ENCODE measurements at places on chromosomes 1 and 21. TPM values are rescaled to one million over a fixed set of nuclear protein-coding genes. Genes with fewer than 3 reads are reported as not detected.

KLF17 gene
- total RNA-seq, result not detected

TBCE gene
- total RNA-seq, result 19.7 TPM

ERRFI1 gene
- 550 TPM for total RNA-seq

LRRIQ3 gene
- 0.33 TPM for total RNA-seq

NBPF19 gene
- 41.0 TPM for total RNA-seq

GPR61 gene
- not detected for total RNA-seq

MAGOH gene
- 37.5 TPM for total RNA-seq

HEYL gene
- 5.2 TPM for total RNA-seq

- DNase-seq, result no peak
Observed at GRCh38 chr1:58836408-58836807, 52.6 kb upstream of the JUN start.

DNA sequence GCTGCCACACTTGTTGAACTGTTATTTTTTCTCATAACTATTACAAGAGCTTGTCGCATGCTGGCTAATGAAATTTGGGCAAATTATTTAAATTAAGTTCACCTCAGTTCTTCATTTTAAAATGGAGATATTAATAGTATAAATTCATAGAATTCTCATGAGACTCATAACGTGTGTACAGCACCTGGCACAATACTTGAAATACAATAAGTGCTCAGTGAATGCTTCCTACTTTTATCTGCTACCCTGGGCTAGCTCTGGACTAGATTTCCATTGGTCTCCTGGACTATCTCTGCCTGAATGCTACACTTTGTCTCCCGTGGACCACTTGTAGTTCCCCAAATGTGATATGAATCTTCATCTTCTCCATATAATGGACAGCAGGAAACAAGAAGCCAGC lies 919 bp downstream of the SLAMF6 start:
- DNase-seq, result no peak

DNA sequence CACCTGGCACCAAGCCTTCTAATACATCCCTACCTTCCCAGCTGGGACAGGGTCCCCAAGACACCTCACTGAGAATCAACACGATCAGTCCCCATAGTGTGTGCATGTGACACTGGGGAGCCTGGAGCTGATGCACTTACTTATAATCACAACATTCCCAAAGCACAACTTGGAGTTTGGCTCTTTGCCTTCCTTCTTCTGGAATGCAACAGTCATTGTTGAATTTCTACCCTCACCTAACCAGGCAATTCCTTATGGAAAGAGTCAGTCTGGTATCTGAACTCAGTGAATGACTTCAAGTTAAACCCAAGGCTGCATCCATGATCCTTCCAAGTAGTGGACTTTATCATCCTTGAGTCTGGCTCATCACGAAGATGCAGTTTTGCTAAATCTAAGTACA lies 86.1 kb downstream of the DSCAM start:
- no peak for DNase-seq

- no peak for DNase-seq
Observed at GRCh38 chr1:44663417-44663816, 10.9 kb downstream of the TMEM53 start.

- DNase-seq, result no peak
Observed at GRCh38 chr21:46027851-46028493, 46.4 kb downstream of the COL6A1 start.

DNA sequence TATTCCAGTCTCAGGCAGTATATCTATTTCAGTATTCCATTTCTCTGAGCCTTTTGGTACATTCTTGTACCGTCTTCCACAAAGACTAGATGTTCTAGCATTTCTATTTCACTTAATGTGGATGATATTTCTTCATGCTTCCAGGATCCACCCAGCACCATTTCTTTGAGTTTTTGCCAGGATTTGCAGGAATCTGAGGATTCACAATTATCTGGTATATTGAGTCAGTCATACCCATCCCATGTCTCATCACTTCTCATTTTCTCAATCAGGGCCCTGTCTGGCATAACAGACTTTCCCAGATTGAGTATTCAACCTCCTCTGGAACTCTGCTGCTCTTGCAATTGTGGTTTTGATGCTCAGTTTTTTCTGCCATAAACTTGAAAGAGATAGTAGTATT lies 20.9 kb upstream of the COL11A1 start:
- DNase-seq, result no peak

DNA sequence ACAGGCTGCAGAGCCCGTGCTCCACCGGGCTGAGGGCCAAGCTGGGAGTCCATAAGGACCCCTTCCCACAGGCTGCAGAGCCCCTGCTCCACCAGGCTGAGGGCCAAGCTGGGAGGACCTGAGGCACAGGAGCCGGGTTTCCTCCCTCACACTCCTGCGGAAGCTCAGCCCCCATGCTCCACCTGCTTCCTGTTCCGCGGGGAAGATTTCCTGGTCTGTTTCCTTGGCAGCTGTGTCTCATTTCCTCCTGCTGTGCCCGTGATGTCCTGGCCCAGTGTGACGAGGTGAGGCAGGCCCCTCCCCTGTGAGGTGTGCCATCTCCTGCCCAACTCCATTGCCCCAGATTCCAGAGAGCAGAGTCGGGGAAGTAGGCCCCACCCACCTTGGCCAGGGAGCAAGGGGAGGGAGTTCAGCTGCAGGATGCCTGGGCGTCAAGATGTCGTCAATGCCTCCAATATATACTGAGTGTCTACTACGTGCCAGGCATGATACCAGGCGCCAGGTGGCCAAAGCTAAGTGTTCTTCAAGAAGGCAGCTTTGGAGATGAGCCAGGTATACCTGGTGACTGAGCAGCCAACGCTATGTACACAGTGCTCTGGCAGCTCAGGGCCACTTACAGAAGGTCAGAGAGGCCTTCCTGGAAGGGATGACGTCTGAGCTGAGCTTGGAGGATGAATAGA lies 58.8 kb downstream of the NAV1 start:
- DNase-seq, result peak; percentile 79

- DNase-seq, result no peak
Observed at GRCh38 chr21:39319251-39319756, 5.9 kb upstream of the BRWD1 start.

DNA sequence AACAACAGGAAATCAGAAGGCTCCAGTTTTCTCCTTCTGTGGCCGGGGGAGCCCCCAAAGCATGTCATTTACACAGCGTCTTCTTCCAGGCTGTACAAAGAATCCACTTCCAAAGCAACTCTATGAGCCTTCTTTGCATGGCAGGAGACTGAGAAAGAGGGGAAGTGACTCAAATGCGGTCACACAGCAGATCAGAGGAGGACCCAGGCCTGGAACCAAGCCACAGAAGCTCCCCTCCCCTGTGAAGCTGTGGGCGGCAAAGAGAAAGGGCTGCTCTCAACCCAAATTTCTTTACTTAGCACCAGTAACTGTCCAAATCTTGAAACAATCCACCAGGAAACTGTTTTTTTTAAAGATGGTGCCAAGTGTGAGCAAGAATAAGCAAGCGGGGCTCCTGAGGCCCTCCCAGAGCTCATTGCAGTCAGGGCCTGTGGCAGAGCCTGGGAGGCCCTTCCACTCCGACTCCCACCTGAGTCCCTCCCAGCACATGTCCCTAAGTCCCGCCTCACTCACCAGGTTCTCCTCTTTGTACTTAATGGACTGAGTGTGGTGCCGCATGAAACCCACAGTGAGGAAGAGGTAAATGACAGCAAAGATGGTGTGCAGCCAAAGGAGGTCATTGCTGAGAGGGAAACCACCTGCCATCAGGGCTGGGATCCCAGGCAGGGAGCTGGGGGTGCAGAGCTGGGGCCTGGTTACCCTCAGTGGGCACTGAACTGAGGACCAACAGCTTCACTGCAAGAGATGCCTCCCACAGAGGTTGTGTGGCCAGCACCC lies 15.9 kb downstream of the TMEM63A start:
- no peak for DNase-seq

GRCh38 chr1:3590951-3591865 lies 20.1 kb downstream of the MEGF6 start:
- DNase-seq, result no peak

GRCh38 chr1:237817277-237817676 lies 73.4 kb downstream of the ZP4 start:
- DNase-seq, result no peak

DNA sequence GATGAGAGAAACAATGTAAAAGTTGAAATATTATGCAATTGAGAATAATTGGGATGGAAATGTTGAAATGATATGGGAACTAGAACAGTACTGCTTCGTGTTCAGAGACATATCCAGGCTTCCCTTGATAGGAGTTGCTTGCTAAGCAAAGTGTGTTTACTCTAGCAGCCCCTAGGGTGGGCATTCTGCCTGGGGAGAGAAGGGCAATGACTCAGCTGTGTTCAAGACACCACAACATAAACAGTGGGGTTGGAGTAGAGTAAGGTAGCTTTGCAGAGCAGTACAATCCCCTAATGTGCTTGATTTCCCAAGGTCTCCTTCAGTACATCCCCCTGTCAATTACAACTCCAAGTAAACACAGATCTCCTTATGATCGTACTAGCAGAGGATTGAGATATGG lies 4.8 kb upstream of the PCNX2 start:
- DNase-seq, result no peak

DNA sequence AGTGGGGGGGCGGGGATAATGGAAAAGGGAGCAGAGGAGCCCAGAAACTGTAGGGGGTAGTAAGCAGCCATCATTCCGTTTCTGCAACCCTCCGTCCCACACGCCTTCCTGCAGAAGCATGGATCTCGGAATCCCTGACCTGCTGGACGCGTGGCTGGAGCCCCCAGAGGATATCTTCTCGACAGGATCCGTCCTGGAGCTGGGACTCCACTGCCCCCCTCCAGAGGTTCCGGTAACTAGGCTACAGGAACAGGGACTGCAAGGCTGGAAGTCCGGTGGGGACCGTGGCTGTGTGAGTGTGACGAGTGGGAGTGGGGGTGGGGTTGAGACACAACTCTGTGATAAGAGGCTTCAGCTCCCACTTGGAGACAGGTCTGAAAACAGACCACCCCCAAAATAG lies 706 bp downstream of the CREB3L4 start:
- no peak for DNase-seq

- no peak for DNase-seq
Observed at GRCh38 chr1:1365875-1366698, 7.7 kb upstream of the MXRA8 start.

GRCh38 chr1:168531615-168532345 lies 12.0 kb downstream of the XCL2 start:
- no peak for DNase-seq

GRCh38 chr1:20153000-20153418 lies 13.9 kb downstream of the PLA2G2F start:
- peak; percentile 44 for DNase-seq

DNA sequence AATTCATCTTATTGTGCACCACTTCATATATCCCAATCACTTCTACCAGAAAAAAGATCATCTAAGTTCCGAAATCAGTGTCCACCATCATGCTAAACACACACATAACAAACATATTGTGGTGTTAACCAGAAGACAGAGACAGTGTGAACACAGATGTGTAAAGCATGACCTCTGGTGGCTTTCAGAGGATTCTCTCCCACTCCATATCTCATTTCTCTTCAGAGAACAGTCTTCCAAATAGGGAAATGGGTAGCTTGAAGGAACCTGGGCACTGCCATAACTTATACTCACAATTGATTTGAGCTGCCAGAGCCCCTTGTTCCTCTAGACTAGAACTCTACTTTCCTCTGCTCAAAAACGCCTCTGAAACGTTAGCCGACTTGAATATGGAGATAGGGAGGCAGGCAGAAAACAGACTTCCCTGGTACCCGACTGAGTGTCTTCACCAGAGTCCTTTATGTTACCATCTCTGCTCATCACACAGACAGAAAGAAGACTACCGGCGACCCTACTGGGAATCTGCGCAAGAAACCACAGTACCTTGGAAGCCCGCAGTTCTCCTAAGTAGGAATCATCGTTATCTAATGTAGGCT lies 1.8 kb upstream of the ELAPOR1 start:
- DNase-seq, result no peak

DNA sequence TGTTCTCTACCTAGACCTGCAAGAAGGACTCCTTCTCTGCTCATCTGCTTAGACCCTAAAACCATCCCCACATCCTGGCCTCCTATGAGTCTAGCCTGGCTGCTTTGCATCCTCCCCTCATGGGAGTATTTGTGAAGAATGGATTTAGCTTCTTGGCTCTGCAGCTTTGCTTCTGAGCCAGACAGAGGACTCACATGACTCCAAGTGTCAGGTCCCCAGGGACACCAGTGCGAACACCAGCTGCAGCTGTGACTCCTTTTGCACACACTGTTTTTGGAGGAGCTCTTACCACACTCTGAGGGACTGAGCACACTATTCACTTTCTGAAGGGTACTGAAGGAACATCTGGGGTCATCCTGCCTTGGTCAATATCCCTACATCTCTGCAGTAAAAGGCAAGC lies 131.8 kb upstream of the SGIP1 start:
- no peak for DNase-seq

- DNase-seq, result no peak
Observed at GRCh38 chr1:51072043-51072439, 30.0 kb upstream of the C1orf185 start.

DNA sequence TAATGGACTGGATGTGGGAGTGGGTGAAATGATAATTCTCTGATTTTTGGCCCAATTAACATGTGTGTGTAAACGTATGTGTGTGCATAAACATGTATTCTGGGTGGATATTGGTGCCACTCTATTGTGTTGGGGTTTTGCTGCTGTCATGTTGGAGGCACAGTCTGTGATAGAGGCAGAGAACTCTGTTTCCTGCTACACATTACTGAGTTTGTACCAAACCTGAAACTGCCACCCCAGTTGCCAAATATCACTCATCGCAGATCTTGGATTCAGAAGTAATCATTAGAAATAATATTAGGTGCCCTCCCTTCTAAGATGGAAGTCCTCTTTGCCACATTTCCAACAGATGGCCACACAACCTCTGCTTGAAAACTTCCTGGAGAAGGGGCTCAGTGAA lies 13.8 kb downstream of the FASLG start:
- no peak for DNase-seq

DNA sequence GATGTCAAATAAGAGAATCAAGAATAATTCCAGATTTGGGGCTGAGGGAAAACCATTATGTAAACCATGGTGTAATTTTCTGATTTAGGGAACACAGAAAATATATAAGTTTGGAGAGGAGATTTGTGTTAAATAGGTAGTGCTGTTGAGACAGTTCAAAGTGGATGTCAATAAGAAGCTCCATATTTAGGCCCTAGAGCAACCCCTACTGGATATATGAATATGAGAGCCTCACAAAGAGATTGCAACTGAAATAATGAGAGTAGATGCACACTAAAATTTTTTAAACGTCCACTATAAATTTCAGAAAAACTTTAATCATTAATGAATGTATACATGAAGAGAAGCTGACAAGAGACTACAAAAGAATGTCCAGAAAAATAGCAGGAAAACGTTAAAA lies 1447.8 kb upstream of the PRMT6 start:
- no peak for DNase-seq

GRCh38 chr1:175148068-175148467 lies 44.5 kb downstream of the KIAA0040 start:
- DNase-seq, result no peak

DNA sequence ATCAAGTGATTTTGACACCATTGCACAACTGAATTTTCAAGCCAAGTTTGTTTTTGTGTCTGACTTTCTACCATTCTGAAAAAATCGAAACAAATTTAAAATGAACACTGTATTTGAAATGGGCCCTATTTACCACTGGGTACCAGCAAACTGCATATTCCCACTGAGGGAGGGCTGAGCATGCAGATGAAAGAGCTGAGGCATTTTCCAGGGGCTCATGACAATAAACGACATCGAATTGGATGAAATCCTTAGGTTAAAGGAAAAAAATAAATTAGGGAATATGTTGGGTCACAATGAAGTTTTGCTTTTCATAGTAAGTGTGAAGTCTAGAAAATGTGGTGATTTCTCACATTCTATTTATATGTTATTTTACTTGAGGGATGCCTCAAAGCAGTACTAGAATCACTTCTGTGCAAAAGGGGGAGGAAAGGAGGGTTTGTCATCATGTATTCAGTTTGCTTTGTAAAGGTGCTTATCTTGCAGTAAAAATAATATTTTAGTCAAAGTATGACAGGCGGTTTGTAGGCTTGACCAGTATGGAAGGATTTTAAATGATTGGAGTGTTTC lies 11.2 kb downstream of the ZBTB18 start:
- DNase-seq, result no peak

All from breast epithelium (tissue), 4 donors.